Lower lobe of right lung (tissue), 2 donors: ENCODE measurements at places on chromosomes 1 and 21. TPM values are rescaled to one million over a fixed set of nuclear protein-coding genes. Genes with fewer than 3 reads are reported as not detected.

DNA sequence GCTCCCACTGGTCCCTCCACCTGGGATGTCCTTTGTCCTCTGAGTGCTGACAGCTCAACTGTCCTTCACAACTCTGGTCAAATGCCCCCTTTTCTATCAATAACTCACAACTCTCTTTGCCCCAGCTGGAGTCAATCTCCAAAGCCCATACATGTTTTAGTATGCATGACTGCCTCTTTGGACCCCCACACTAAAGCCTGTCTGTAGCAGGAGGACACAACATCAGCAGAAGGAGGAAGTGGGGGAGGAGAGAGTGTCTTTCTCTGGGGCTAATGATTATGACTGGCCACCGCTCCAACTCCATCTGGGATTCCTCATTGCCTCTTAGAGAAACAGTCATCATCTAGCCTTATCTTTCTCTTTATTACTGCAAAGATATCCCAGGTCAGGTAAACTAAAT is 186.6 kb upstream of the FGGY start:
- no peak overlapping the region for H3K27ac ChIP-seq
- no peak overlapping the region for H3K4me3 ChIP-seq
- no peaks in the 10 kb centered on the region for H3K27me3 ChIP-seq
- H3K4me1 ChIP-seq, result no peaks in the 10 kb centered on the region
- DNase-seq, result no peak

The CKS1B gene
- 28.5 TPM for total RNA-seq

- H3K36me3 ChIP-seq, result no peaks in the 10 kb centered on the region
- no peaks in the 10 kb centered on the region for H3K4me1 ChIP-seq
- no peaks in the 10 kb centered on the region for H3K27me3 ChIP-seq
- DNase-seq, result no peak
Measured at GRCh38 chr1:75265792-75266191, 131.6 kb downstream of the LHX8 start.

- no peaks in the 10 kb centered on the region for H3K27me3 ChIP-seq
- H3K4me1 ChIP-seq, result peaks cover 15% of the 10 kb centered on the region
- DNase-seq, result no peak
- no peak overlapping the region for H3K27ac ChIP-seq
- peaks cover 60% of the 10 kb centered on the region for H3K36me3 ChIP-seq
Measured at GRCh38 chr1:32364836-32365235, 2.5 kb downstream of the TSSK3 start.

DNA sequence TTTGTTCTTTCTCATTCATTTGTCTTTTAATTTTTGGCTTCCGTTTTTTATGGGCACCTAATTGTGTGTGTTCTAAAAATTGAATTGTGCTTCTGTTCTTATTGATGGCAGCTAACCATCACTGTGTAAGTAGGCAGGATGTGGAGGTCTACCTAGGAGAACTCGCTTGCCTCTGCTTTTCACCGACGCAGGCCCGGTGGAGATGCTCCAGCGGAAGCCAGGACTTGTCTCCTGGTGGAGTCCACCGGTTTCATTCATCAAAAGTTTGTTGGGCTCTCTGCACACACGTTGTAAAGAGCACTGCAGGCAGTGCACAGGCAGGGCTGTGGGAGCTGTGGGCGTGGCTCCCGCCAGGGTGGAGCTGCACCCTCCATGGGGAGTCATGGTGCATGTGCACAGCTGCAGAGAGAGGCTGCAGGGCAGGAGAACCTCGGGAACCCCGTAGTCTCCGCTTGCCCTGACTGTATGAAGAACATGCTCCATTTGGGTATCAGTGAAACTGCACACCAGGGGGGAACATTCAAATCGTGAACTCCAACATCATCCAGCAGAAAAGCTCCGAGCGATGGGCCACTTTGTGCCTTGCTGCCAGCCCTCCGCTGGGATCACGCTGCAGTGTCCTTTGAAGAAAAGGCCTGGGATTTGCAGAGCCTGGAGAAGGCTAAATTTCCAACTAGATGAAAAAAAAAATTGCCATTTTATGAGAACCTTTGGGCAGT is 6.0 kb upstream of the C1orf174 start:
- H3K4me3 ChIP-seq, result no peak overlapping the region
- no peak overlapping the region for H3K27ac ChIP-seq
- H3K36me3 ChIP-seq, result no peaks in the 10 kb centered on the region
- H3K27me3 ChIP-seq, result peaks cover 17% of the 10 kb centered on the region
- peak; percentile 43 for DNase-seq

DNA sequence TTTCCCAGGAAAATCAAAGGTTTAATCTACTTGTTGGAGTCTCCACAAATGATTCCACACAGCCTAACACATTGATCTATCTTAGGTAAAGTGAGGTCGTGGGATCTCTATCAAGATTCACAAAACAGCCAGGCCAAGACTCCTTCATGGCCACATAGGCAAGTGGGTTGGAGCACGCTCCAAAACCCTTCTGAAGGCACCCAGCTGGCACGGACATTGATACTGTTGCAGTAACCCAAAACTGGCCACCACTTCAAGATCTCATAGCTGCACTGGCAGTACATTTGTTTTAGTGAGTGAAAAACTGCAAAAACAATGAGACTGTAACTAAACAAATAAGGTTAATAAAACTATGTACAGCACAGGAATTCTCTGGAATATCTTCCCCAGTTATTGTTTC is 61.9 kb downstream of the COLGALT2 start:
- H3K36me3 ChIP-seq, result no peaks in the 10 kb centered on the region
- no peak for DNase-seq
- H3K27ac ChIP-seq, result no peak overlapping the region
- H3K4me1 ChIP-seq, result no peaks in the 10 kb centered on the region
- H3K4me3 ChIP-seq, result no peak overlapping the region

GRCh38 chr21:45574081-45574501 is 31.9 kb upstream of the SLC19A1 start:
- H3K27ac ChIP-seq, result no peak overlapping the region
- peaks cover 4% of the 10 kb centered on the region for H3K27me3 ChIP-seq
- no peak overlapping the region for H3K4me3 ChIP-seq
- DNase-seq, result peak; percentile 32
